ENCODE measurements at places on chromosomes 3 and 15.
A peak's percentile ranks its signal among the peaks of the same experiment; 100 is the strongest.

DNA sequence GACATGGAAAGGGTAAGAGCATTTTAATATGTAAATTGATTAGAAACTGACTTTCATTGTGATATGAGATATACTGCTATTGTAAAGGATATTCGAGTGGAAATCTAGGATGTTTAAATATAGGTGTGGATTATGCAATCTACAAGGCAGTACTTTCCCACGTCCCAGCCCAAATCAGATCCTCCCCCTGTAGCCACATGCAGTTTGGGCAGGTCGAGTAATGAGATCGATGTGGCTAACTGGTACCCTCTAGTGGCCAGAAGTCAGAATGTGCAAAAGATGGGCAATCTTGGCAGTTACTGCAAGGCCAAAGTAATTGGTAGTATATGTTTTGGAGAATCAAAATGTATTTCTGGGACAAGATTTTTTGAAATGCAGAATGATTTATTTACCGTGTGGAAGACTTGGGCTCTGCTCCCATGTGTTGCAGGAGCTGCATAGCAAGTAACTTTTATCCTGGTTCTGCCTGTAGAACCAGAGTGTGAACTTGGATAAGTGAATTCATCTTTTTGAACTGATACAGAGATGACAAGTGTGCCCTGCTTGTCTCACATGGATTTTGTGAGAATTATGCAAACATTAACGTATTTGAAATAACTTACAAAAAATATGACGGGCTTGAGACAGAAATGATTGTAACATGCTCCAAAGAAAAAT is 94.5 kb upstream of the ADAMTSL3 start:
- peak; percentile 21 for DNase-seq

DNA sequence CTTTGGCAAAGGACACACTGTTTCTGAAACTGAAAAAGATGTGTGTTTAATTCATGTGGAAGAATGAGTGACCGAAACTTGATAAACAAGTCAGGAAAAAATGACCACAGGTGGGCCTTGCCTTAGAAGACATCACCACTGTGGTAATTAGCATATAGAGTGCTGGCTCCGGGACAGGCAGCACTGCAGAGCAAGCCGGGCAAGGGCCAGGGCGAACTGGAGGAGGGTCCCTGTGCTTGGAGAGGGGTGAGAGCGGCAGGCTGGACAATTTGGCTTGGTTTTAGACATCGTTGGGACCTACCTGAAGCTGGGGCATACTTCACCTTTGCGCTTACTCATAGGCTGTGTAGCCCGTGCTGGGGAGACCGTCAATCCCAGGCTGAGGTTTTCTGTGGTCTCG is 8.2 kb downstream of the RTP3 start:
- no peak for DNase-seq

DNA sequence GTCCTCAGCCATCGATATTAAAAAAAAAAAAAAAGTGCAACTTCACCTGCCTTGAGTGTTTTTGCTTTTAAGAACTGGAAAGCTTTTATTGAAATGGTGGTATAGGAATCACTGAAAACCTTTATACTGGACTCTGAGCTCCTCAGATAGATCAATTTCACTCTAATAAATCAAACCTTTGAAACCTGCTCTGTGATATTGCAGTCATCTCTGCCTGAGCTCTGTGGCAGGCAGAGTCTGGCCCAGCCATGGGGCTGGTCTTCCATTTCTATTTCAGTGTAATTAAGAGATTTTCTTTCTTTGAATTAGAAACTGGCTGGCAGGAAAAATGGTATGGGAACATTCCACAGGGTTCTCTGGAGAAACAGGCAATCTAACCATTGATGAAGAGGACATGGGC is 762.5 kb downstream of the AGBL1 start:
- no peak for DNase-seq

GRCh38 chr3:187694801-187695200 is 7.6 kb downstream of the RTP2 start:
- no peak for DNase-seq

All from GM04503 (cell line).